Midbrain (tissue), 1 donor: ENCODE measurements at places on chromosomes 1 and 21.

DNA sequence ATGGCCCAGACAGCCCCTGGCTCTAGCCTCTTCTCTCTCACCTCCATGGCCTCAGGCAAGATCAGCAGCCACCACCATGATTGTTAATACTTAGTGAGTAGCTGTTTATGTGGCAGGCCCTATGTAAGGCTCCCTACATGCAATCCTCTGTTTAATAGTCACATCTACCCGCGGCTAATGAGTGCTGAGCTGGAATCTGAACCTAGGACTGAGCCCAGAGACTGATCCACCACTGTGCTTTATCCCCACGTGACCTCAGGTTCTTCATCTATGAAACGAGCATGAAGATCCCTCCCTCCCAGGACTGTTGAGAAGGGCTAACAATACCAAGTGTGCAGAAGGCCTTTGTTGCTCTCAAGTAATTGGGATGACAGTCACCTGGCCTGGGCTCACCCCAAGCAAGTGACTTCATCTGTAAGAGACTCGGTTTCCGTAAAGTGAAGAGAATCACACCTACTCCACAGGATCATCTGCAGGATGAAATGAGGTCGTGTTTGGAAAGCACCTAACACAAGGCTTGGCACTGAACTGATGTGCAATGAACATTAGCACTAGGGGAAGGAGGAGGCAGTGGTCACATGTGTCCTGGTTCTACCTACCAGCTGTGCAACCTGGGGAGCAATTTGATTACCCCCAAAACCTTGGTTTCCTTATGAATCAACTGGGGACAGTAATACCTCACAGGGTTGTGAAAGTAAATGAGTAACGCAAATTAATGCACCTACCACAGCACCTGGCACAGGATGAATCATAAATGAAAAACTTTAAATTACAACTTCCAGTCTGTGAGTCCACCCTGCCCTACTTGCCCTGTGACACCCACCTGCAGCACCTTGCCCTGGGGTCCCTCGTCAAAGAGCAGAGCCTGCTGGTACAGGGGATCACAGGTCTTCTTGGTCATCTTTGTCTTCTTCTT, 37.2 kb downstream of the RIMS3 start:
- no peak for DNase-seq

DNA sequence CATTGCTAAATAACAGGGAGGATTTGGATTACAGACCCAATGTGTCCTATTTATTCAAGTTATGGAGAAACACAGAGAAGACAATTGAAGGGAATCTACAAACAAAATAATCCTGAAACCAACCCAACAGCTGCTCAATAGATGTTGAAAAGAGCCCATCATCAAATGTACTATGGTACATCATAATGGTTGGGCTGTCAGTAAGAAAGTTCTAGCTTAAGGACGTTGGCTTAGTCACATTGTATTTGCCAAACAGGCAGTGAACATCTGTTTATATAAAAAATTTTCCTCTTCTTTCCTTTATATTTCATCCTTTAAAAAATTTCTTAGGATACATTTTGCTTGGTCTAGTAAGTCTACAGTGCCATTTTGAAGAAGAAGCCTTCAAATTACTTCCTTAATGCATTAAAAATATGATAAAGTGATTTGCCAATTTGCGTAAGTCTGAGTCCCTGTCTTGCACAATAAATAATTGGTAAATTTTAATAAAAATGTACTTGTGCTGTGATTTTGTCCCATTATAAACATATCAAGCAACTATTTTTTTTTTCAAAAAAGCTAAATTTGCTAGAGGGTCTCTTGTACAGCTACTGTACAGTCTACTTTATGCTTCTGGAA, 14.4 kb downstream of the MAP3K7CL start:
- DNase-seq: no peak

DNA sequence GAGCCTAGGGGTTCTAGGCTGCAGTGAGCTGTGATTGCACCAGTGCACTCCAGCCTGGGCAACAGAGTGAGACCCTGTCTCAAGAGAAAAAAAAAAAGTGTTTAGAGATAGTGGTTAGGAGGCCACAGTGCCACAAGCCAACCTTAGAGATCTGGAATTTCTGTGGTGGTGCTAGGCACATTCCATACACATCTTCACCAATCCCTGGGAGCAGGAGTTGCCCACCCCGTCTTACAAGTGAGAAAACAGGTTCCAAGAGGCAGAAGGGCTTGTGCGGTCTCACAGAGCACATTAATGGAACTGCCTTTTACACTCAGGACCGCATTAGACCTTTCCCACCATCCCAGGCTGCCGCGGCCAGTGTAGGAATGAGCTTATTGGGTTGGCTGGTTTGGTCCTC, 93.2 kb downstream of the EPHB2 start:
- no peak for DNase-seq

- no peak for DNase-seq
These were observed 41.5 kb upstream of the DUSP10 start for GRCh38 chr1:221783437-221783836.

GRCh38 chr1:10651793-10652192, 144.7 kb downstream of the CASZ1 start:
- DNase-seq: no peak

GRCh38 chr1:211013346-211014240, 120.4 kb downstream of the KCNH1 start:
- no peak for DNase-seq

DNA sequence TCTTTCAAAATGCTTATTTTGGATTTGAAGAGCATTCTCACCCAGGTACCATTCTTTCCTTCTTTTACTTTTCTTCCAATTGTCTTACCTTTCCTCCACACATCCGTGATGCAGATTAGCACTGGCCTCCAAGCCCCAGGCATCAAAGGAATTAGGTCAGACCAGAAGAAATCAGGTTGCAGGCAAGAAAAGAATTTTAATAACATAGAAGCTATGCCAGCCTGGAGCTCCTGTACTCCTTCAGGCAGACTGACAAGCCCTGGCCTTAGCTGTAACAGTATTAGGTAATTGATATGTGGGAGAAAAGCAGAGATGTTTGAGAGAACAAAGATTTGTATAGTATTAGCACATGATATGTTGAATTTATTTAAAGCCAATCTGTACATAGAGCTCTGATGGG, 390.4 kb upstream of the ADGRL2 start:
- DNase-seq: no peak

DNA sequence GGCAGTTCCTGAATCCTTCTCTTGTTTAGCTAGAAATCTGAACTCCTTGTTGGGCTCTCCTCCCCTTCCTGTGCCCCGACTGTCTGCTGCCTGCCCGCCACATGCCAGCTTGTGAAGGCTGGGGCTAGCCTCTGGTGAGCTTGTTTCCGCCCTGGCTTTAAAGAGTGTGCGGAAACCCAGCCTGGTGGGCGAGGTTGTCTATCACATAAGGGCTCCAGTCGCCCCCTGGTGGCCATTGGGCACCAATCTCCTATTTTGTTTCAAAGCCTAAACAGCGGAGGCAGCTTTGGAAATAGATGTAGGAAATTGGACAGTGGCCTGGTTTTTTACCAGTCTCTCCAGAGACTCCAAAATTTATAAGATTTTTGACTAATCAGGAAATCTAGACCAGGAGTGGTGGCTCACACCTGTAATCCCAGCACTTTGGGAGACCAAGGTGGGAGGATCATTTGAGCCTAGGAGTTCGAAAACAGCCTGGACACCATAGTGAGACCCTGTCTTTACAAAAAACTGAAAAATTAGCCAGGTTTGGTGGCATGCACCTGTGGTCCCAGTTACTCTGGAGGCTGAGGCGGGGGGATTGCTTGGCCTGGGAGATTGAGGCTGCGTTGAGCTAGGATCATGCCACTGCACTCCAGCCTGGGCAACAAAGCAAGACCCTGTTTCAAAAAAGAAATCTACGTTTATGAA, 9.8 kb downstream of the ATP8B2 start:
- DNase-seq: peak; percentile 66

GRCh38 chr1:213564215-213564659, 423.5 kb upstream of the PROX1 start:
- no peak for DNase-seq

DNA sequence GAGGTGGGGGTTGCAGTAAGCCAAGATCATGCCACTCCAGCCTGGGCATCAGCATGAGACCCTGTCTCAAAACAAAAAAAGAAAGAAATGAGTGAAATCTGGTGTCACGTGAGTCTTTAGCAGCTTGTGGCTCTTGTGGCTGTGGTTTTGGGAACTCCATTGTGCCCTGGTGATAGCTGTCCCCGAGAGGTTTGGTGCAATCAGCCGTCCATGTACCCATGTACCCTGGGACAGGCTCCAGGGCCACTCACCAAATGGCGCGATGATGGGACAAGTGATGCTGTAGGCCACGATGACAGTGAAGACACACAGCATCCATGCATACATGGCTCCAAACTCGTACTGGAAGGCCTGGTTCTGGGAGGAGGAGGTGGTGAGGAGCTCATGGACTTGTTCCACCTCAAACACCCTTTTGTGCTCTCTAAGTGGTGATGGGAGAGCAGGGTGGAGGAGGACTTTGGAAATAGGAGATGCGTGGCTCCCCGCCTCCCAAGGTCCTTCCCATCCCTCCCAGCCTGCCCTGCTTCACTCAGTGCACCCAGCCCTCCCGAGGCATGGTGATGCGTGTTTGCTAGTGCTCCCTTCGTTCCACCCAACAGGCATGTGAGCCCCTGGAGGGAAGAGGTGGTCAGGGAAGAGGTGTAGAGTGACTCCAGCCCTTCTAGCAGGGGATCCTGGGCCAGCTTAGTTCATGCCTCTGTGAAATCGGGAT, 29.6 kb downstream of the TMEM63A start:
- no peak for DNase-seq

DNA sequence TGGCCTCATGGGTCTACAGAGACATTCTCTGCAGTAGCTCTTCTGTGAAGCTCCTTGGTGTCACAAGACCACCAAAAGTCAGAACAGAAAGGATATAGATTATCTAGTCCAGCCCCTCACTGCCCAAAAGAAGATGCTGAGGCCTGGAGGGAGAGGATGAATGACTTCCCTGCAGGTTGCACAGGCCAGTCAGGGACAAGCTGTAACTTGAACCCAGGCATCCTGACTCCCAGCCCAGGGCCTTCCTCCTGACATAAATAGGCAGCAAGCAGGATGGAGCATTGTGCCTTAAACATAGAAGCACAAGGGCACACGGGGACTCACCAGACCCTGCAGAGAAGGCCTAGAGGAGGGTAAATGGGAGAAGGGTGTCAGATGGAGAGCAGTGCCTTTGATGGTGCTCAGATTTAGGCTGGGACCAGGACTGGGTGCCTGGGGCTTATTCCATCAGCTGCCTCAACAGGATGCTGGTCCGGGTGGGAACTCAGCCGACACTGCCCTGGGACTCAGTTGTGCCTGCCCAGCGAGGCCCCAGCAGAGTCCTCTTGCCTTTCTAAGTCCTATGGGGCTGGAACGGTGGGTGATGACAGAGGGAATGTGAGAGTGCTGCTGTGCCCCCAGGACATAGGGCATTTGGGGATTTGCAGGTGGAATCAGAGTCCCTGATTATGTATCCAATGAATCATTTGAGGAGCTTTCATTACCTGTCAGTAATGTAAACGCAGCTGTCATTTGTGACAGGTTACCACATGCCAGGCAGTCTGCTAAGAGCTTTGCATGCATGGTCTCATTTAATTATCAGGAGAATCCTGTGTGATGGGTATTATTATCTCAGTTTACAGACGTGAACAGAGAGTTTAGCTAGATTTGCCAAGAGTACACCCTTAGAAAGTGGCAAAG, 13.2 kb downstream of the S100A7A start:
- DNase-seq: no peak

- no peak for DNase-seq
These were observed 152.3 kb downstream of the SNX7 start for GRCh38 chr1:98813738-98814309.

DNA sequence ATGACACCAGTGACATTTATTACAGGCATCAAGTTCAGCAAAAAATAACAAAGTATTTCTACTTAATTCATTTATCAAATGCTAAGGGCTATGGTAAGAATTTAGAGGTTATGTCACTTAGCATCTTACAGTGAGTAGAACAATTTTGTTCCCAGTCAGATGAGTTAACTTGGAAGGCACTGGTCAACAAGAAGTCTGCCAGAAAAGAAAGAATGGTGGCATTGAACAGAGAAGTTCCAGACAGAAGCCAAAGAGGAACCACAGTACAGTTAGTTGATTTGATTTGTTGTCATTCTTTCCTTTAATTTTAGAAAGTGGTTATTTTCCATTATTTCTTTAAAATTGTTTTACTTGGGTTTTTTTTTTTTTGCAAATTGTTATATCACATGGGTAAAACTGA, 232.2 kb upstream of the PKN2 start:
- peak; percentile 62 for DNase-seq

- DNase-seq: no peak
These were observed 24.5 kb upstream of the DISC1 start for GRCh38 chr1:231601824-231602672.
